CD4-positive, alpha-beta T cell treated with Interleukin-2 at 100 ng/mL for 4 hours (primary cell): ENCODE measurements at places on chromosomes 13 and 19.

DNA sequence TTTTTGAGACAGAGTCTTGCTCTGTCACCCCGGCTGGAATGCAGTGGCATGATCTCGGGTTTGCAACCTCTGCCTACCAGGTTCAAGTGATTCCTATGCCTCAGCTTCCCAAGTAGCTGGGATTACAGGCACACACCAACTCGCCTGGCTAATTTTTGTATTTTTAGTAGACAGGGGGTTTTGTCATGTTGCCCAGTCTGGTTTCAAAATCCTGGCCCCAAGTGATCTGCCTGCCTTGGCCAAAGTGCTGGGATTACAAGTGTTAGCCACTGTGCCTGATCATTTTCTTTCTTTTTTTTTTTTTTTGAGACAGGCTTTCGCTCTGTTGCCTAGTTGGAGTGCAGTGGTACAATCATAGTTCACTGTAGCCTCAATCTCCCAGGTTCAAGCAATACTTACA lies 28.7 kb downstream of the ZMYM5 start:
- DNase-seq = no peak

- DNase-seq = no peak
Measured at GRCh38 chr13:97567510-97568243, 133.7 kb downstream of the RAP2A start.

DNA sequence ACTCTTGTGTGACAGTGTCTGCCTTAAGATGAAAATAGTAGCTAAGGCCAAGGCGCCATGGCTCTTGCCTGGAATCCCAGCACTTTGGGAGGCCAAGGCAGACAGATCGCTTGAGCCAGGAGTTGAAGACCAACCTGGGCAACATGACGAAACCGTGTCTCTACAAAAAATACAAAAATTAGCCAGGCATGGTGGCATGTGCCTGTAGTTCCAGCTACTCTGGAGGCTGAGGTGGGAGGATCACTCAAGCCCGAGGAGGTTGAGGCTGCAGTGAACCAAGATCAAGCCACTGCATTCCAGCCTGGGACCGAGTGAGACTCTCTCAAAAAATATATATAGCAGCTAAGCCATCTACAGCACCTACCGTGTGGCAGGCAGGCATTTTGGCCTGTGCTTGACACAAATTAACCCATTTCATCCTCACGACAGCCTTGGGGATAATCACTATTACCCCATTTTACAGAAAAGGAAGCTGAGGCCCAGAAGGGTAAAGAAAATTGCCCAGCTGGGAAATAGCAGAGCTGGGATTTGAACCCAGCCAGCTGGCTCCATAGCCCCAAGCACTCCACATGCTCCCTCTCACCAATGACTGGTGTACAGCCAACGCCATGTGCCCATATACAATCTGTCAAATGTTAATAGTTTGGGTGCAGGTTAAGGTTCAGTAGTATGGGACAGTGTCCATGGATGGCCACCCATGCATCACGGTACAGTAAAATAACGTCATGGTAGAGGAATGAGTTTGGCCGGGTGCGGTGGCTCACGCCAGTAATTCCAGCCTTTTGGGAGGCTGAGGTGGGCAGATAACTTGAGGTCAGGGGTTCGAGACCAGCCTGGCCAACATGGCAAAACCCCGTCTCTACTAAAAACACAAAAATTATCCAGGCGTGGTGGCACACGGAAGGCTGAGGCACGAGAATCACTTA lies 3.1 kb downstream of the SLC1A5 start:
- no peak for DNase-seq

DNA sequence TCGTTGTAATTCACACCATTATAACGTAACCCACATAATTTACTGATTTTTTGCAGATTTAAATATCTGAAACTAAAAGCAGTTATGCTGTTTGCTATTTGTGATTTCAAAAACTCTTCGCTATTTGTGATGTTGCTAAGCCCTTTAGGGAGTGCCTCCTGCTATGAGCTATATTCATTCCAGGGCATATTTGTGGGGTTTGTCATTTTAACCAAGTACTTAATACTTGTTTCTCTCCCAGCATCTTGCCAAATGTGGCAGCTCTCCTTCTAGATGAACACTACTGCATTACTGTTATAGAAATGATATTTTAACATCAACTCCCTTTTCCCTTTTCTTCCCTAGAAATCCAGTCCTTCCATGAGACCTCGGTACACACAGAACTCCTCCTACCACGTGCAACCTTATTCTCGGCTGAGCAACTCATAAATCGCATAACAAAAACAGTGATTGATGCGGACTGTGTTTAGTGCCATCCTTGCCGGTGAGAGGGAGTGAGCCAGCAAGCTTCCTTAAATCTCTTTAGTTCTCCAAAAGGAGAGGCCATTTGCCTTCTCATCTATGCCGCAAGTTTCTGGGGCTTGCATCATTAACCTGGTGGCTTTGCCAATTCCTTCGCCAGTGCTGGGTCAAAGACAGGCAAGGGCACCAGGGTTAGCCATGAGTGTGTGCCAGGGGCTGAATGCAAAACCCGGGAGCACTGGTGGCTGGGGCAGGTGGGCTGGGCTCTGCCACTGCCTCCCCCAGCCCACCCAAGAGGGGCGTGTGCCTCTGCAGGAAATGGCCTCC lies 33.4 kb downstream of the RFX2 start:
- DNase-seq = no peak

- no peak for DNase-seq
Measured at GRCh38 chr13:102227741-102228140, 174.1 kb downstream of the FGF14 start.

DNA sequence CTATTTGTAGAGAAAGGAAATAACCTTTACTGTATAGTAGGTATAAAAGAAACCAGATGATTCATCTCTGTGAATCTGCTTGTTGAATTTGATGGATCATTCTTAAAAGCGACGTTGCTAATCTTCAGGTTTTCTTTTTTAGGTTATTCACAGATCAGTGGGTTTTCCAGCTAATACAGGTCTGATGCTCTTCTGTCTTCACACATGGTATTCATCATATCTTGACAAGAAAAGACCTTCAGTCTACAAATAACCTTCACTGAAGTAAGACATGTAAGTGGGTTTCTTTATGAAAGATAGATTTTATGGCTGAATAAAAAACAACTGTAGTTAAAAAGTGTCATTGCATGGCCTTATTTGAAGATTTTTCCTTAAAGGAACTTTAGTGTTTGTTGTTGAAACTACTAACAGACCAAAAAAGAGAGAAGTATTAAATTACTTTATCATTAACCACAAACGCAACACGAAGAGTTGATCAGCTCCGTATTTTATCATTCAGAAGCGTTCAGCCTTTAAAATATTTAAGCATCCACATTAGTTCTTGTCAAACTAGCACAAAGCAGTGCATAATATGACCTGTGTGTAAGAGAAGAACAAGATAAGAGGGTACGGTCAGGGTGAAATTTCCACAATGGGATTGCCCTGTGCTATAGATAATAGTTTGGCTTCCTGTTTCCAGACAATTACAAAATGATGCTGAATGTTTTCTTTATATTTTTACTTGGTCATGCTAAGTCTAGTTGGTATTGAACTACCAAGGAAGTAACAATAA lies 299.5 kb downstream of the MZT1 start:
- DNase-seq = no peak

- DNase-seq = peak; percentile 23
Measured at GRCh38 chr19:38684078-38684861, 36.8 kb downstream of the ACTN4 start.

DNA sequence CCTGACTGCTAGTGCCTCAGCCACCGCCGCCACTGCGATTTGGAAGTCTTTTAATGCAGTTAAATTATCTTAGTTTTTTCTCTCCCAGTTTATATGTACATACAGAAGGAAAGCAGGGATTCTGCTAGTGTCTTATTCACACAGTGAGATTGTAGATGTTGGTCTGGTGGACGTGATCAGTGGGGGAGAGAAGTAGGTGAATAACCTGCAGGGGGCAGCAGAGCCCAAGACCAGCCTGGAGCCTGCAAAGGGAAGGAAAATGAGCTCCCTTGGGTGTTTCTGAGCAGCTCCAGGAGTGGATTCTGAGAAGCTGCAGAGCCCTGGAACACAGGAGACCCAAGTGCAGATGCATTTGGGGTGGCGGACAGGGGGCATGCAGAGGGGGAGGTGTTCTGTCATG lies 26.3 kb downstream of the ZNF844 start:
- DNase-seq = peak; percentile 58

GRCh38 chr13:59885076-59885475 lies 278.7 kb downstream of the DIAPH3 start:
- DNase-seq = no peak

DNA sequence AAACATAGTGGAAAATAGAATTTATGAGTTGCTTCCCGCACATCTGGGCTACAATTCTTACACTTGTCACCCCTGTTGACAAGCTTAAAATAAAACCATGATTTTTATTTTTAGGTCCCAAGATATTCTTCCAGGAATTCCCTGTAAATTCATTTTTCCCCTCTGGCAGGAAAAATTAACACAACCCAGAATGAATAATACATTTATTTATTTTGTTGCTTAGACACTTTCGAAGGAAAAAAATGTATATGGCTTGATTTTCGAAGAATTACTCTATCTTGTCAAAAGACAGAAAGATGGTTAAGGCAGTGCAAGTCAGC lies 74.4 kb downstream of the LHFPL6 start:
- no peak for DNase-seq

DNA sequence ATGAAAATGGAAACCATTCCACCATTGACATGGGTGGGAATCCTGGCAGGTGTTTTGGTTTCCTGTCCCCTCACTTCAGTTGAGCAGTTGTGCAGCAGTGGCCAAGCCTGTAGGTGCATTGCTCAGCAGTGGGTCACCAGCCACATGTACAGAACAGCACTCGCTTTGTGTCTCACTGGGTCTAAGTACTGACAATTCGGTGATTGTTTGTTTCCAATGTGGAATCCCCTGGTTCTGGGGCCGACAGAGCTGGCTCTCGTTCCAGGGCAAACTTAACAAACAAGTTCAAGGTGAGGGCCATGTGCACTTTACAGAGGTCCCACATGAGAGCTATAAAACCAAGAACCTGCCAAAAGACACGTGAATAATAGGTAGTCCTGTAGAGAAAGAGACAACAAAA lies 54.1 kb upstream of the SPATA13 start:
- DNase-seq = no peak

DNA sequence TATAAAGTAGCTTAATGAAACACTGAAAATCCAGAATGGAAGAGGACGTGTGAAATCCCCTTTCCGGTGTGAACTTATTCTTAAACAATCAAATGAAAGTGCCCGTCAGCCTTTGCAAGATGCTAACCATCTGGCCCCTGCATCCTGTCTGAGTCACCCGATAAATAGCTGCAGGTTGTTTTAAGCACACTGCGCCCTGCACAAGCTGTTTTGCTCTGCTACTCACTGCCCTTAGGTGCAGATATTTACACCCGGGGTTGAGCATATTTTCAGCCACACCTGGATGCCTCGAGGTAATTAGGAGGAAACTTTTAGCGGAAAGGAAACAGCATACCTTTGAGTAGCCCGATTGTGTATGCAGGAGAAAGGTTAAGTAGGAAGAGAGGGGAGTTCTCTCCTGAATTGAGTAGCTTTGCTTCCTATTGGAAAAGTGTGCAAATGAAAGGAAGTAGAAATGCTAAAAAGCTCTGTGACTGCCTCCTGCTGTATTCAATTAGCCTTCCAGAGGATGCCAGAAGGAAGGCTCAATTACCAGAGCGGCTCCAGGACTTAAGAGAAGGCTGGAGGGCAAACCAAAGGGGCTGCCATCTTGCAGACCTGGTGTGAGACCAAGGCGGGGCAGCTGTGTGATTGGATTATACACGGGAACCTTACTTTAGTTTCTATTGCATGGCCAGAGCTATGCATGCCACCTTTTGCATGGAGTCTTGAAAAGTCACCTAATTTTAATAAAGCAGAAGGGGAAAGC lies 42.5 kb downstream of the IRS2 start:
- DNase-seq = peak; percentile 12

- DNase-seq = peak; percentile 62
Measured at GRCh38 chr13:24267274-24267673, 42.1 kb upstream of the C1QTNF9 start.

DNA sequence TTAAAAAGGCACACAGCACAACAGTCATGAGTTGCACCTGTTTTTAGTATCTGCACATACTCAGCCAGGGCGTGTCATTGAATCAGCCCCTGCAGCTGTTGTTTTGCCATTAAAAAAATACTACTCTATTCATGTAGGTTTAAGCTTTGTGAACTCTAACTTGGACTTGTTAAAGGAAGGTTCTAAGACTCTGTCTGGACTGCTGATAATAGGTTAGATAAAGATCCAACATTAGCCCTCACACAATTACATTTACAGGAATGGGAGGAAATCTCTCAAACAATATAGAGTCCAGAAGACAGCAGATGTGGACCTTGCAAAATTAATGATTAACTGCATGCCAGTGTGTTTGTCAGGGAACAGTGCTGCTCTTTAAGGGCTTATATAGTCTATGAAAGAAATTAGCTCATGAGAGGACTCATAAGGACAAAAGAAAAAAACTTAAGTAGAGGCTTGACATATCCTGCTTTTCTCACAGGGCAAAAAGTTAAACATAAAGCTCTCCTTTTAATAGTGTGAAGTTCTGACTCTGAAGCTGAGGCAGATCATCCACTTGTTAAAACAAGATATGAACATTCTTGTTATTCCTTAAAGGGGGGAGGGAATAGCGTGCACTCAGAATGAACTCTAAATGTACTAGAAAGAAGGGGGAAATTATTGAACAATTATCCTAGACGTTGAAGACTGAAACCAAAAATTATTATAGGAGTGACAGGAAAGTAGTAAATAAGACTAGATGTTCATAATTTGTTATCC lies 243.6 kb downstream of the NDFIP2 start:
- DNase-seq = no peak

GRCh38 chr13:112097770-112098169 lies 30.8 kb downstream of the SOX1 start:
- DNase-seq = no peak

DNA sequence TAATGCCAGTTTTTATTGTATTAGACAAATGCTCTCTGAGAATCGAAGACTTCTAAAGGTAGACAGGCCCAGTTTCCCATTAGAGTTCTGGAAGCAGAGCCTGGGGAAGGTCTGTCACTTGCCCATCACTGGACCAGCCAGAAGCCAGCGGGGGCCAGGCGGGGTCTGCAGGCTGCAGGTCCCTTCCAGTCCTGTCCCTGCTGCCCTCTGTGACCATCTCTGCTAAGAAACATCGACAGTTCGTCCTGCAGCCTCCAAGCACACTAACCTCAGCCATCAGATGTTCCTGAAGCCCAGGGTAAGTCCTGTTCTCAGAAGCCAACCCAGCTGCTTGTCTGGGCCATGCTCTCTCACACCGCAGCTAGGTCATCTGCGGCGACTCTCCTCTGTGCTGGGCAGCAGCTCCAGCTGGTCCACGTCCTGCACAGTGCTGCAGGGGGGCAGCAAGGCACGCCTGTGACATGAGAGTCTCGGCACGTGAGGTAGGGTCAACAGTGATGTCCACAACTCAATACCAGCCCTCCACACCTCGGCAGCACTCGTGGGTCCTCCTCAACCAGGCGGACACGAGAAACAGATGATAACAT lies 2.9 kb upstream of the ADPRHL1 start:
- DNase-seq = no peak

DNA sequence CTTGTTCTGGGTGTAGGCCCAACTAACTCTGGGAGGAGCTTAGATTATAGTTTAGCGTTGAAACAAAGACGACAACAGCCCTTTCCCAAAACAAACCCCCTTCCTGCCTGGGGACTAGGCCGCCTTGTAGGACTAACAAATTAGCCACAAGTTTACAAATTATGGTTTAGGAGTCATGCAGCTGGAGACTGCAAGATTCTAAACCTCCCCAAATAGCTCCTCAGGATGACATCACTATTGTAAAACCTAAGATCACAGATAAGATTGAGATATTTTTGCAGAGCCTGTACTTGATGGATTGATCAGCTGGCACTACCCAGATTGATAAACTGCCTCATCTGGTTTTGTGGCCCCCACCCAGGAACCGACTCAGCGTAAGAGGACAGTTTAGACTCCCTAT lies 2.3 kb upstream of the SLC25A15 start:
- no peak for DNase-seq
